ENCODE measurements at places on chromosomes 16 and 17. TPM values are rescaled to one million over a fixed set of nuclear protein-coding genes. Genes with fewer than 3 reads are reported as not detected.

- DNase-seq, result no peak
These were observed 3.8 kb upstream of the CD7 start for GRCh38 chr17:82320956-82321927.

Gene CEP112
- 14.6 TPM for total RNA-seq

Gene CSH1
- not detected for total RNA-seq

Gene GDPD1
- total RNA-seq, result 3.5 TPM

DNA sequence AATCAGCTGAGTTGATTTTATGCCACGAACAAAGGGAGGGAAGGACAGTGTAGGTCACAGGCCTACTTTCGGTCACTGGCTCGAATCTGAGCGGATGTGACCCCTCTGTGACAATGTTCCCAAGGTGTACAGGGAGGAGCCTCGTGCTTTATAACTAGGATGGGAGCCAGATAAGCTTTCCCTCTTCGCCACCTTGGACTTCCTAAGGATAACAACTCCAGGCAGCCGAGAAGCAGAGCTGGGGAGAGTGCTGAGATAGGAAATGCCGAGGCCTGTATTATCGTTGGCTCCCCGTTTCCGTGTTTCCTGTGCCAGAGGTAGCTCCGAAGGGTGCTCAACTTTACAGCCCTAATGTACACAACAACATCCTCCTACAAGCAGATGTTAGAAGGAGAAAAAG, 217.8 kb upstream of the IRX3 start:
- no peak for DNase-seq

DNA sequence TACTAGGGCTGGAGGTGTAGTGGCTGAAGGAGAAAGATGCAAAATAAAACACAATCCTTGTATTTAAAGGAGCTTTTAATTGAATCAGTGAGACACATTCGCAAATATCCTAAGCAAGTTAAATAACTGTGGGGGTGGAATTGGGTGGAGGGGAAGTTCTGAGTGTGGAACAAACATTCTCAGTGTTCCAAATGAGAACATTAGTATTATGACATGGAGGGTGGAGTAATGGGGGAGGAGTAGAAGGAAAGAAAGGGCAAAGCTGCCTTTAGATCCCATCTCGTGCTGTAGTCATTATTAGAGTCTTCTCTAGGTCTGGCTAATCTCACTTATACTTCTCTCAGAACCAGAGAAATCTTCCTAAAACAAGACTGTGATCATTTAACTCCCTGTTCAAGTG, 169.7 kb downstream of the ANKFN1 start:
- no peak for DNase-seq

DNA sequence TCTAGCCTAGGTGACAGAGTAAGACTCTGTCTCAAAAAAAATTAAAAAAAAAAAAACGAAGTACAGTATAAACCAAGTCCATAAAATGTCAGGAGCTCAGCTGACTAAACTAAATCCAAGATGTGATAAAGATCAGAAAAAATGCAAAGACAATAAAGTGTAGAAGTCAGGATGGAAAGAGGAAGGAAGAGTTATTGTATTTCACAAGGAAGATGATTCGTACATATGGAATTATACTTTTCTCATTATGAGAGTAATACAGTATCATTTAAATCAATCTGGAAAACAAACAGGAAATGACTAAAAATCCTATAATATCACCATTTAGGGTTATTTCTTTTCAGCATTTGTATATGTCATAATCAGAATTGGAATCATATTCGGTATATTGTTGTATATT, 11.4 kb upstream of the APOH start:
- DNase-seq, result no peak

DNA sequence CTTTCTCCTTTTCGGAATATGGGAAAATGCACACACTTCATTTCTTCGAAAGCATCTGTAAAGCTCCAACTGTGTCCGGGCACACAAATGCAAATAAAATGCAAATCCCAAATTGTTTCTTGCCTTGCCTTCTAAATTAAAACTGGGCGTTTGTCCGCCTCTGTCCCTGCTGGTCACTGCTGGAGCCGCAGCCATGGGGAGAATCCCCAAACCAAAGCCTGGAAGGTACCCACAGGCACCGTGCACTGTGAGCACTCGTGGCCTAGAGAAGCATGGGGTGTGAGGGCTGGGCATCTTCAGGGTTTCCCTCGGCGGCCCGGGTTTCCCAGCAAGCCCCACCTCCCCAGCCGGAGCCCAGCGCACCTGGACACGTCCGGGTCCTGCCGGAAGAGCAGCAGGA, 2.9 kb downstream of the SLC47A2 start:
- DNase-seq, result no peak

Gene GUCY2D
- total RNA-seq, result not detected

Gene SSTR5
- total RNA-seq, result not detected

Gene KRTAP17-1
- total RNA-seq, result not detected

Measured in thyroid gland (tissue), 4 donors.